Caudate nucleus (tissue), 63 donors: ENCODE measurements at places on chromosomes 2 and 18.

- DNase-seq = no peak
Observed at GRCh38 chr18:50201476-50202018, 6.6 kb upstream of the MYO5B start.

GRCh38 chr2:233643128-233643527 is 6.9 kb downstream of the UGT1A10 start:
- no peak for DNase-seq

DNA sequence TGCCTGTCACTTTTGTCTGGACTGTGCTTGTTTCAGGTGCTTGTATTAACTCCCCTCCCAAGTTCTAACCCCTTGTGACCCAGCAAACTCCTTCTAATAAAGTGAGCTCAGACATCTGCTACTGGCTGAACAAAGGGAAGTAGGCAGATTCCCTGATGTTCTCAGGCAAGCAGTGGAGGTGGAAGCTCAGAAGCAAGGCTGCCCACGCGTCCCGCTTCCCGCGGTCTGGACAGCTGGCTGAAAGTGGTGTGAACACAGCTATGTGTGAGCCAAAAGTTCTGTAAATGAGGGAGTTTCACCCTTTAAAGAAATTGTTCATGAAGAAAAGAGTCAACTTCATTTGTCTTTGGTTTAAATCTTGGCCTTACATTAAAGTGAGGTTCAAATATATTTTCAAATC is 40.0 kb downstream of the NAPG start:
- no peak for DNase-seq

DNA sequence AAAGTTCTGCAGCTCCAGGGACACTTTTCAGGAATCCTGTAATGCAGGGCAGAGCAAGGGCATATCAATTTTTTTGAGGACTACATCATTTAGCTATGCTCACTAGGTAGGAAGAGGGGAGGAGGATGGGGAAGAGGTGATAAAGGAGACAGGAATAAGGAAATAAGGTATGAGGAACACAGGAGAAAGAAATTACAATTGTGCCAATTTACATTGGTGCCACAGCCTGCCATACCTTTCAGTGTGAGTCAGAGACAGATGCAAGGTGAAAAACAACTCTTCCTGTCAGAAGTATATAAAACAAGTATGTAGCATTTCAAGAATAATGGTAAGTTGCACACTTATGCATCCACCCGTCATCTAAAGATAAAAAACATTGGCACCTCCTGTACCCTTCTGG is 5.4 kb upstream of the MRPS9 start:
- DNase-seq = no peak

DNA sequence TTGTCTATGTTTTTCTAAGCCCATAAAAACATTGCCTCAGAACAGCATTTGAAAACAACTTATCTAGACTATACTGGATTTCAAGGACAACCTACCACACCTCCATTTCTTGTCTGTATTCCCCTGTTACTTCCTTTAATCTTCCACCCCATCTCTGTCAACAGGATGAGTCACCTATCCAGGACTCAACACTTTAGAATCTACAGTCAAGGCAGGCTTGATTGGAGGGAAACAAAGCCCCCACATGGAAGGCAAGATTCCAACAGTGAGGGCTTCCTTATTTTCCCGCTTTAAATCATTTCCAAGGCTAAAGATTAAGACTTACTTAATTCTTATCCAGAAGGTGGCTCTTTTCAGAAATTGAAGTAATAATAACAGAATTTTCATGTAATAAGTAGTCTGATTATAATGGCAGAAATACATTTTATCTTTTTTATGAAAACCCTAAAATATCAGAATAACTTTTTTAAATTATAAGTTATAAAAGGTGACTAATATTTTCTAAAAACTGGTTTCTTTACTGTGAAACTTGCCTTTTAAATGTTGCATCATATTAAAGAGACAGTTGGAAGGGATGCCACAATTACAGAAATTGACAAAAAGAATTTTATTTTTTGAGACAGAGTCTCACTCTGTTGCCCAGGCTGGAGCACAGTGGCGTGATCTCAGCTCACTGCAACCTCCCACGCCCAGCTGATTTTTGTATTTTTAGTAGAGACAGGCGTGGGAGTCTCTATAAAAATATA is 138.7 kb upstream of the CCDC150 start:
- DNase-seq = no peak

- no peak for DNase-seq
Observed at GRCh38 chr2:48781366-48781765, 25.8 kb upstream of the LHCGR start.

- DNase-seq = no peak
Observed at GRCh38 chr2:11820650-11821049, 74.2 kb downstream of the LPIN1 start.

DNA sequence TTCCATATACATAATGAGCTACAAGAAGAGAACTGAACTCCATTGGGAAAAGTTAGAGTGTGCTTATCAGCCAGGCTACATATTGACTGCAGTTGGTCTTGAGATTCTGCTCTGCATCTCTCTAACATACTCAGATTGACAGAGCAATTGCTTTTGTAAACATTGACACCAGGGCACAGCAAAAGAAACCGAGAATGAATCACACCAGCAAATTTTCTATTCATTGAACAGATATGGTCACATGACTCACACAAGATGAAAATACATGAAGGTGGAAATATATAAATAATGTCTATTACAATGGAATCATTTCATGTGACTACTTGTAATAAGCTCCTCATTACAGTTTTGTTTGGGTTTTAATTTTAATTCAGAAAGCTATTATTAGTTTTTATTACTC is 691.9 kb upstream of the TMEFF2 start:
- DNase-seq = no peak

GRCh38 chr2:27204566-27204965 is 7.3 kb upstream of the ATRAID start:
- DNase-seq = no peak

DNA sequence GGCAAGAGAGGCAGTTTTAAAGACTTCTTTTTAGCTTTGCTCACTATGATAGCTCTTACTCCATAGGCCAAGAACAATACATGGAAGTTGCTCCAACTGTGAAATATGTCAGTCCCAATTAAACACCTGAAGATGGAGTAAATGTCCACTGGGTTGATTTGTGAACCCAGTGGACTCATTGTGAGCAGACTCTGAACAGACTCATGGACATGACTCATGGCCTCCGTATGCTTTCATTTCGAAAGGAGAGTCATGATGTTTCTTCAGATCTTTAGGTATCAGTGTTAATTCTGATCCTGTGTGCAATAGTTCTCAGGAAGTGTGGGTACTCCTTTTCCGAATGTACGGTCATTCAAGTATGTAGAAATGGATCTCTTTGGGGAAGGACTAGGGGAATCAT is 5.4 kb upstream of the CWC22 start:
- DNase-seq = no peak

DNA sequence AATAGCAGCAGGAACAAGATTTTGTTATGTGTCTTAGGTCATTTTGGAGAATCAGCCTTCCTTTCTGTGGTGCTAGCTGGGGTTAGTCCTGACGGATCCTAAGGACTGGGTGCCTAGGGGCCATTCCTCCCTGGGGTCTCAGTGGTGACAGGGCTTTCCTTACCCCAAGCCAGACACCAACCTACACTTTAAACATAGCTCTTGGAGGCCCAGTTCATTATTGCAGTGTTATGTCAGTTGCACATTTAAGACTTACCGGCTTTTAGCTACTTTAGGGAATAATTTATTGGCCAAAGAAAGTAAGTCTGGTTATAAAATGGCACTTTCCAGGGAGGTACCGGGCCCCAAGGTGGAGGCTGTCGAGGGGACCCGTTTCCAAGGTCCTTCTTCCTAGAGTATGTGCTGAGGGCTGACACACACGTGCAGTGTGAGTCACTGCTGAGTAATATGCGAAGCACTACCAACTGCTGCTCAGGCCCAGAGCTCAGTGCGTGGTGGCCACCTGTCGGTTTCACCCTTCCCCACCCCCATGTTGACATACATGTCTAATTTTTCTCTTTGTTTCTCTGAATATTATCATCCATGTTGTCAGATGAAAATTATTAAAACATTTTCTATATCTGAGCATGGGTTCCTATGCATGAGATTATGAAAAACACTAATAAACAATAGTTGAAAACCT is 37.0 kb upstream of the GRHL1 start:
- no peak for DNase-seq

GRCh38 chr2:9178110-9178903 is 28.3 kb upstream of the ASAP2 start:
- no peak for DNase-seq

- DNase-seq = no peak
Observed at GRCh38 chr18:54260396-54261072, 8.8 kb upstream of the POLI start.

DNA sequence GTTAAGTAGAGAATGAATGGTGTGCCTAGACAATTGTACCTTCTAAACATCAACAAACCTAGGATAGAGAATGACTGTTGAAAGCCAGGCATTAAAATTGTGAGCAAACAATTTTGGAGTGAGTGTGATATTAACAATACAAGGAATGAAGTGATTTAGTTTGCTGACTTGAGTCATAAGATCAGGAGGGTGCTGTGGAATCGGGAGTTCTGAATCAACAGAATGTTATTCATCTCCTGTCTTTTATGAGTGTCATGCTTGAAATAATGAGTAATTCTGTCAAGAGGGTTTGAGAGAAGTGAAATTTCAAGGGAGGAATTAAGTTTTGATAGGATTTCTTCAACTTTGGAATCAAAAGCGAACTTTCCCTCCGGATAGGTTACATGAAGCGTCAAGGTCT is 214.4 kb upstream of the DSEL start:
- no peak for DNase-seq

DNA sequence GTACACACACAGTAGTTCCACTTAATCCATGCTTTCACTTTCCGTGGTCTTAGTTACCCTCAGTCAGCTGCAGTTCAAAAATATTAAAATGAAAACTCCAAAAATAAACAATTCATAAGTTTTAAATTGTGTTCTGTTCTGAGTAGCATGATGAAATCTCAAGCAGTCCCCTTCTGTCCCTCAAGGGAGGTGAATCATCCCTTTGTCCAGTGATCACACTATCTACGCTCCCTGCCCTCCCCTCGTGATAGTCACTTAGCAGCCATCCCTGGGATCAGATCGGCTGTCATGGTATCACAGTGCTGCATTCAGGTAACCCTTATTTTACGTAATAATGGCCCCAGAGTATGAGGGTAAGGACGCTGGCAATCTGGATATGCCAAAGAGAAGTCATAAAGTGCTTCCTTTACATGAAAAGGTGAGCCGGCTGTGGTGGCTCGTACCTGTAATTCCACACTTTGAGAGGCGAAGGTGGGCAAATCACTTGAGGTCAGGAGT is 5.8 kb upstream of the RTN4 start:
- no peak for DNase-seq

DNA sequence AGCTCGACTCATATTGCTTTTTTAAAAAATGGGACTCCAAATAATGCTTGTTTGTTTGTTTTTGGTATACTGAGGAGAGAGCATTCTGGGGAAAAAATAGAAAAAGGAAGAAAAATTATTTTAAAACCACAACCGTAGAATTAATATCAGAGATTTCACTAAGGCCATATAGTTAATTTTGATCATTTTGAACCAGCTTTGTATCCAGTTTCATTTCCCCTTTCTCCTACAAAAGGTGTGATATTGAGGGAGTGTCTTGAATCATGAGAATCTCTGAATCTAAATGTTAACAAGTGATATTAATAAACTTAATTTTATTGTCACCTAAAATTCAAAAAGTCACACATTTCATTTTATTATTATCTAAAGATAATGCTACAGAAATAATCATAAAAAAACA is 198.5 kb upstream of the GALNT5 start:
- DNase-seq = no peak

DNA sequence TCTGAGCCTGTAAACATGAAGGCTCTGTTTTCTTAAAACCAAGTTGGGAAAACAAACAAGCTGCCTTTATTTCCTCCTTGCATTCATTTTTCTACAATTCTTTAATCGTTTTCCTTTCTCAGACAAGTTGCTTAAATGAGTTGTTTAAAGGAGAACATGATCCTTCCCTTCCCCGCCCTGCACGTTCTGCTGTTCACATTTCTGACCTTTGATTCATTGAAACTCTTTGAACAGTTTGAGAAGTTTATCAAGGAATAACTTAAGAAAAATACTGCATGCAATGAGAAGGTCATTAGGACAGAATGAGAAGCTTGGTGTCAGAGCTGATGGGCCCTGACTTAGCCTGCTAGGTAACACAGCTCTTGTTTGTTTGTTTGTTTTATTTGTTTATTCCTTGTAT is 181.6 kb downstream of the PARD3B start:
- DNase-seq = no peak

DNA sequence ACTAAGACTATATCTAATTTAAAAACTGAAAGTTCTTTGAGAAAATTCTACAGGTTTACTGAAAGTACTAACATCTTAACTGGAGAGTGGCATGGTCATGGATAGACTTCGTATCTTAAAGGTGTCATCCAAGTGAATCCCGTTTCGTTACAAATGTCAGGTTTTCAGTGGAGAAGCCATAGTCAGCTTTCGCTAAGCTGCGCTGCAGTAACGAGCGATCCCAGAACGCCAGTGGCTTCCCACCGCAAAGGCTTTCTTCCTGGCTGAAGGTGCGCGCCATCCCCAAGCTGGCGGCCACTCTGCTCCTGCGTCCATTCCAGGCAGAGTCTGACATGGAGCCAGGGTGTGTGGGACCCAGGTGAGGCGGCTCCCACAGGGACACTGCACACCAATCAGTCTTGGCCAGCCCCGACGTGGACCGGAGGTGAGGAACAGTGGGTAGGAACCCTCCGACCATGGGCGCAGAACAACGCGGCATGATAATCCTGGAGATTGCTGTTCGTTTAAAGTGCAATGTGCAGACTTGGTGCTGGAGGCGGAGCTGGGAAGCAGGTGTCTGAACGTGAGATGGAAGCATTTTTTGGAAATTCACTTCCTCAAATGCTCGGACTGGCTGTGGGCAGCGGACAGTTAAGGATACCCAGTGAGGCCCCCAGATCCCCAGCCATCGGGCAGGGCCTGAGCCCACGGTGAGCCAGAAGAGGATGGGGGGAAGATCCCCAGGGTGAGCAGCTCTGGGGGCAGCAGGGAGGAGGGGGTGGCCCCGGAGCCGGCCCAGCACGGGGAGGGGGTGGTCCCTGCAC is 27.8 kb upstream of the KCNG2 start:
- no peak for DNase-seq

GRCh38 chr2:201858281-201859184 is 52.2 kb downstream of the CDK15 start:
- peak; percentile 27 for DNase-seq

GRCh38 chr2:33326100-33326499 is 150.3 kb upstream of the RASGRP3 start:
- no peak for DNase-seq

DNA sequence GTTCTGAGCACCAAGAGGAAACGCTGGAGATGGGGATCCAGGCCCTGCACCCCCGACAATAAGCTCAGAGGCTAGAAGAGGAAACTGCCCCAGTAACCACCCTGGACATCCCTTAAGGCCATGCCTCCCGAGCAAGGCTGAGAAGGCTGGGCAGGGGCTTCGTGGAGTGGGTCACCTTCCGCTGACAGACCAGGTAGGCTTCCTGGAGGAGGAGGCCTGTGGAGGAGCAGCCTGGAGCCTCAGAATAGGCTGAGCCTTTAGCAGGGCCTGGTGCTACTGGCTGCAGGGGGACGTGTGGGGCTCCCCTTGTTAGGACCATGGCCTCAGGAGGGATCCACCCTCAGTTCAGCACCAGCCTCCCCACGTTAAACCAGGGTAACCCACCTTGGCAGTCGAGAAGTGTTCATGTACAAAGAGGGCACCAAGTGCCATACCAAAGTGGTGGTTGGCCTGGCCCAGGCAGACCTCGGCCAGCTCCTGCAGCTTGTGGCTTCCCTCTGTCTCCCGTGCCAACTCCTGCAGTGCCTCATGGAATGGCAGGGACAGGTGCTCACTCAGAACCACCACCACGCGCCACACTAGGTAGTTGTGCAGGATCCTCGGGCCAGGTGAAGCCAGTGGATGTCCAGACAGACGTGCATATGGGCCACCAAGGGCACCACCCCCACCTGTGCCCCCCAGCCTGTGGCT is 28.5 kb upstream of the ALPP start:
- no peak for DNase-seq
